Stimulated activated CD4-positive, alpha-beta T cell treated with anti-CD3 and anti-CD28 coated beads, TNF-alpha, amount 100 ng/mL, for 1 hour (primary cell): ENCODE measurements at places on chromosomes 5 and 9.

DNA sequence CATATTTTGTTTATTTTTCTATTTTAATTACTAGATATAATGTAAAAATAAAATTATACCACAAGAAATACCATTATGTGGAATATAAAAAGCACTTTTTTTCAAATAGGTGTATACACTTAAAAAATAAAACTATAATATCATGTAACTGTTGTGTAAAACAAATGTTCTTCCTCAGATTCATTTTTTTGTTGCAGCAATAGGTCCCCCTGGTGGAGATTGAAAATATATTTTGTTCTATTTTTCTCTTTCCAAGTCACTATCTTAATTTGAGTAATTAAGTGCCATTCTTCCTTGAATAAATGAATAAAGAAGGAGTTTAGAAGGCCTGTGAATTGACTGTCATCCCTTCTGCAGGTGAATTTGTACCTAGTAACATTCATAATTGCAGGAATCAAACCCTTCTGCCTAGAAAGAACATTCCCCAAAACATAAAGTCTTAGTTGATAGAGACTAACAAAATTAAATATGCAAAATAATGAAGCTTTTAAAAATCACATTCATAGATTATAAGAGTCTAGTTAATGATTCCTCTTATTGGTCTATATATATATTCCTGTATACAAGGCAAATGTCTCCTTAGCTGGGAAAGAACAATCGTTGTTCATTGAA is 23.4 kb downstream of the CETN3 start:
- no peak for DNase-seq

- DNase-seq = no peak
Observed at GRCh38 chr9:107636571-107637381, 147.2 kb upstream of the KLF4 start.

- no peak for DNase-seq
Observed at GRCh38 chr5:159215886-159216285, 6.5 kb upstream of the RNF145 start.

DNA sequence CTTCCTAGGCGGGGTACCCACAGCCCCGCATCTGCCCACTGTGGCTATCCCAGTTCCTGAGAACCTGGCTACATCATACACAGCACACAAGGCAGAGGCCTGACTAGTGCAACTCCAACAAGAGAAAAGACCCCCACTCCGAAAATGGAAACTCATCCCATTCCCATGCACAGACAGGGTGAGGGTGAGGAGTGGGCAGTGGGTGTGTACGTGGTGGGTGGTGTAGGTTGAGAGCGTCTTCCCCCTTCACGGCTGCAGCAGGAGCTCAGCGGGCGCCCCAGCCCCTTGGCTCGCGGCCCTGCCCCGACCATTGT is 501 bp upstream of the MAP1B start:
- no peak for DNase-seq

DNA sequence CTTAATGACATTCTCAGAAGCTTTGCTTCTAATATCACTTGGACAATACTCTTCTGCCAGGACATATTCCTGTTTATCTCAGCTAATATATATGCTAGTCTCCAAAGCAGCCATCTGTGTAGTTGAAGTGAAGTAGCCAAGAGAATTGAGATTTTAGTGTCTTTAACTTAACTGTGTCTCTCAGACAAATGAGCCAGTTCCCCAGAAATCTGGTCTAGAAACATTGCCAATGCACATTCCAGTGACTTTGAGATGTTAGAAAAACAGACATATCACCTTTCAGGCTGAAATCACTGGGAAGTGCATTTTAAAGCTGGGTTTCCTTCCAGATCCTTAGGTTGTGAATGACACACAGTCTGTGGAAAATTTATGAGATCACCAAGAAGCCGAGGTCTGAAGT is 114.6 kb downstream of the MTX3 start:
- no peak for DNase-seq

- DNase-seq = no peak
Observed at GRCh38 chr5:39774605-39775004, 349.8 kb upstream of the DAB2 start.

DNA sequence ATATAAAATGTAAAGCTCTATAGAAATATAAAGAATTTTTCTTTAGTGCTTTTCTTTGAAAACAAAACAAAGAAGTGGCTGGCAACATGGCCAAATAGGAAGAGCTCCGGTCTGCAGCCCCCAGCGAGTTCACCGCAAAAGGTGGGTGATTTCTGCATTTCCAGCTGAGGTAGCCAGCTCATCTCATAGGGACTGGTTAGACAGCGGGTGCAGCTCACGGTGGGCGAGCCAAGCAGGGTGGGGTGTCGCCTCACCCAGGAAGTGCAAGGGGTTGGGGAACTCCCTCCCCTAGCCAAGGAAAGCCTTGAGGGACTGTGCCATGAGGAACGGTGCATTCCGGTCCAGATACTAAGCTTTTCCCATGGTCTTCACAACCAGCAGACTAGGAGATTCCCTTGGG is 21.0 kb upstream of the TIMD4 start:
- no peak for DNase-seq

- no peak for DNase-seq
Observed at GRCh38 chr5:104551628-104552027, 989.0 kb upstream of the NUDT12 start.

DNA sequence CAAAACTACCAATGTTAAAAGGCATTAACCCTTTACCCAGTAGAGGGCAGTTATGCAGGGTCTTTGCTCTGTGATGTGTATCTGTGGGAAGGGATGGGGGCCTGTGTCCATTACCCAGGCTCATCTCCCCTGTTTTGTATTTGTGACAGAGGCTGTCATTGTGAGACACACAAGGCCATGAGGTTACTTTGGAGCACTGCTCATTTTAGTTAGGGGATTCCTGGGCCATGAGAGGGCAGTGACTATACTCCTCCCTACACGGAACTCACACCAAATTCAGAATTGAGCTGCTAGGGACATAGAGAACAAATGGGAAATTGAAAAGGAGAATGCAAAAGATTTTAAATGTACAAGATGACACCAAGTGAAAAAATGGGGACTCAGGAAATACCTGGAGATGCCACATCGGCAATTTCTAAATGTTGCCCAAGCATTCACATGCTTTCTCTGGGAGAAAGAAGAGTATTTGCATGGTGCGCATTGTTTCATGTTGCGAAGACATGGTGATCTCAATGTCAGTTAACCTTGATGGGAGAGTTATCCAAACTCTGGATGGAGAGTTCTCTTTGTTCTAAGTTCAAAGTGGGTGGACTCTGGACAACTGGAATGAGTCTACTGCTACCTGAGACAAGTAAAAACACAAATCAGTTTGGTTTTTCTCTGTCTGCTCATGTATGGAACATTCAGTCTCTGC is 32.5 kb downstream of the C9orf152 start:
- DNase-seq = no peak

- DNase-seq = no peak
Observed at GRCh38 chr5:23139338-23140171, 286.4 kb upstream of the CDH12 start.

- DNase-seq = no peak
Observed at GRCh38 chr5:177333420-177334154, 17.9 kb downstream of the LMAN2 start.

DNA sequence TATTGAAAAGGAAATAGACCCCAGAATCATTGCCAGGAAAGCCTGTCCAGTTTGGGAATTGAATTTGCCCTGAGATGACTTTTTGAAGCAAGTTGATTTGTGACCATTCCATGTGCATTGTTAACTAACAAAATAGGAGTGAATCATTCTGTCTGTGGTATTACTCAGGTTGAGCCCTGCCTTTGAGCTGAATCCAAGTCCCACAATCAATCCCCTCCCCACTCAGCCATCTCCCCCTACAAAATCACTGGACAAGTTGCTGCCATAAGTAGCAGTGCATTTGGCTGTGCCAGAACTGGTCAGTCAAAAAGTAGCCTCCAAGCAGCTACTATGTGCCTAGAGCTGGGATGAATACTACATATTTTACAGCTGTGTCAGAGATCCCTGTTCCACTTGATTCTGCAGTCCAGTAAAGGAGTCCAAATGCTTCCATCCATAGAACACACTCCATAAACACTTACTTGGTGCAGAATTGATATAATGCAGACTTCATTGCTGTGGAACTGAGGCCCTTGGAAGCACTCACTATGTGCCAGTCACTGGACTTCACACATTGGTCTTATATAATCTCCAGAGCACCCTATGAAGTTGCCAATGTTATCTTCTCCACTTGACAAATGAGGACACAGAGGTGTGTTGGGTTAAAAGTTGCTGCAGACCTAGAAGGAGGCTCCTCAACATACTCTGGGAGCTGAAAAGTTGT is 96.1 kb downstream of the ZNF462 start:
- DNase-seq = no peak

DNA sequence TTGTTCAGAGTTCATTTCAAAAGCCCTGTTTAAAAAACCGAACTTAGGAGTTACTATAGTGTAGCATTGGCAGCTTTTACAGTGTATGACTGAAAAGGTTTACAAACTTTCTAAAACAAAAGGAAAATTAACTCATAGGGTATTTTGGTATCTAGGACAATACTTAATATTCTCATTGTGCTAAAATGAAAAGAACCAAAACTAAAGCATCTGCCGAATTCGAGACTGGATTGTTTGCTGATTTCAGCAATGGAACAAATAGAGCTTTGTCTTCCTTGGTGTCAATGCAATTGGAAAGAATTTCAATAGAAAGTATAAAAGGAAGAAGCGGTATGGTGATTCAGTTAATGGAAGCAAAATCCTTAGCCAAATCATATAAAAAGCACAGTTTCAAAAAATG is 254.1 kb downstream of the SLF1 start:
- no peak for DNase-seq

GRCh38 chr5:95660060-95660459 is 13.5 kb downstream of the RFESD start:
- no peak for DNase-seq

DNA sequence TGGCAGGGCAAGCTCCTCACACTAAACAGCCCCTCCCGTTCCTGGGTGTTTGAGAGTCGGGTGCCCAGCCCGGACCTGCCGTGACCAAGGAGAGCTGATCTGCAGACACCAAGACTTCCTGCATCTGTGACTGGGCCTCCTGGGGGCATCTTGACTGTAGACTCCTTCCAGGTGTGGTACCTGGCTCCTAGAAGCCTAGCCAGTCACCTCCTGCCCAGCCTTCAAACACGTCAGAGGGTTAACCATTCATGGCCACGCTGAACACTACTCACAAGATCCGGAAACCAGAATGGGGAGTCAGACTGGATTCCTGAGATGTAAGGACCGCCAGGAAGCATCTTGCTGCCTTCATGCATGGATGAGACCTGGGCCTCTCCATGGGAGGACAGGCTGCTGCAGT is 3.7 kb upstream of the LCN2 start:
- no peak for DNase-seq

GRCh38 chr9:37430841-37431597 is 8.5 kb downstream of the GRHPR start:
- DNase-seq = no peak

- DNase-seq = no peak
Observed at GRCh38 chr5:36301858-36302603, at the start of gene RANBP3L. RANBP3L (minus strand) TSS chr5:36301902; CDS start chr5:36301416, 486 bp downstream.

- DNase-seq = no peak
Observed at GRCh38 chr5:60586307-60586901, 113.6 kb downstream of the DEPDC1B start.

DNA sequence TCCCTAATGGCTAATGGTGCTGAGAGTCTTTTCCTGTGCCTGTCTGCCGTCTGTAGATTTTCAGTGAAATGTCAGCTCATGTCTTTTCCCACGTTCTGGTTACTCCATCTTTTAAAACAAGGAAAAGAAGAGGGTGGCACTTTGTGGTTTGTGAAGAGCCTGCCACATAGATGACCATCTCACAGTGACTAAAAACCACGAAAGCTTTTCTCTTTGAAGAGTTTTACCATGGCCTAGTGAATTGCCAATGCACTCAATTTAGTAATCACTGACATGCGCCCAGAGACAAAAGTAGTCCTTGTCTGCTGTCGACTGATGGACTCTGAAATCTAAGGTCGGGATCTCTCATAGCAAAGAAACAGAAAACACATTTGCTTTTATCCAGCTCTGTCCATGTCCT is 50.4 kb downstream of the SPATA31C2 start:
- DNase-seq = no peak

DNA sequence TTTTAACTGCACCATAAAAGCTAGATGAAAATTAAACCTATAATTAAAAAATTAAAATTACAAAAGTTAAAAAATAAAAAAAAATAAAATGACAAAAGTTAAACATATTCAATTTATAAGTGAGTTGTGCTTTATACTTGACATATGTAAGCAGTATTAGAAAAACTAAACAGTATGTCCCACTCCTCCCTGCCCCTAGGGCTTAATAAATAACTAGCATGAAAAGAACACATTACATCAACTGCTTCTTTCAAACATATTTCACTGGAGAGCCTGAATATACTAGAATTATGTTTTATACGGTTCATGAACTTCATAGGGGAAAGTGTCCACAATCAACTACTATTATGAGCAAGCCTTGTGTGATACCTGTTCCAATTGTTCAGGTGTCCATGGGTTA is 47.6 kb downstream of the ECPAS start:
- DNase-seq = no peak

- DNase-seq = no peak
Observed at GRCh38 chr5:132667761-132668705, 5.8 kb upstream of the IL4 start.
